ENCODE measurements at places on chromosomes 3 and 15. TPM values are rescaled to one million over a fixed set of nuclear protein-coding genes. Genes with fewer than 3 reads are reported as not detected.

The EFCAB12 gene
- total RNA-seq, result not detected

The TM4SF18 gene
- total RNA-seq, result 164 TPM

The TUSC7 gene
- total RNA-seq, result under 0.01 TPM

The HSPBAP1 gene
- 11.6 TPM for total RNA-seq

The GOLGA6L7 gene
- not detected for total RNA-seq
